ENCODE measurements at places on chromosomes 3 and 15. TPM values are rescaled to one million over a fixed set of nuclear protein-coding genes. Genes with fewer than 3 reads are reported as not detected.
A peak's percentile ranks its signal among the peaks of the same experiment; 100 is the strongest.

GRCh38 chr3:192772240-192772894 lies 45.0 kb upstream of the FGF12 start:
- ATAC-seq: no peak

- no peak for ATAC-seq
Observed at GRCh38 chr3:98793971-98794370, 30.8 kb downstream of the ST3GAL6 start.

- ATAC-seq: peak; percentile 15
Observed at GRCh38 chr3:197501496-197501878, 54.3 kb downstream of the BDH1 start.

- ATAC-seq: no peak
Observed at GRCh38 chr15:41411441-41411840, 5.5 kb upstream of the RTF1 start.

GRCh38 chr3:156619376-156619775 lies 55.0 kb upstream of the TIPARP start:
- ATAC-seq: no peak

GRCh38 chr3:58495101-58495500 lies 3.2 kb downstream of the KCTD6 start:
- ATAC-seq: no peak

- ATAC-seq: no peak
Observed at GRCh38 chr3:15606434-15606891, 4.9 kb downstream of the BTD start.

DNA sequence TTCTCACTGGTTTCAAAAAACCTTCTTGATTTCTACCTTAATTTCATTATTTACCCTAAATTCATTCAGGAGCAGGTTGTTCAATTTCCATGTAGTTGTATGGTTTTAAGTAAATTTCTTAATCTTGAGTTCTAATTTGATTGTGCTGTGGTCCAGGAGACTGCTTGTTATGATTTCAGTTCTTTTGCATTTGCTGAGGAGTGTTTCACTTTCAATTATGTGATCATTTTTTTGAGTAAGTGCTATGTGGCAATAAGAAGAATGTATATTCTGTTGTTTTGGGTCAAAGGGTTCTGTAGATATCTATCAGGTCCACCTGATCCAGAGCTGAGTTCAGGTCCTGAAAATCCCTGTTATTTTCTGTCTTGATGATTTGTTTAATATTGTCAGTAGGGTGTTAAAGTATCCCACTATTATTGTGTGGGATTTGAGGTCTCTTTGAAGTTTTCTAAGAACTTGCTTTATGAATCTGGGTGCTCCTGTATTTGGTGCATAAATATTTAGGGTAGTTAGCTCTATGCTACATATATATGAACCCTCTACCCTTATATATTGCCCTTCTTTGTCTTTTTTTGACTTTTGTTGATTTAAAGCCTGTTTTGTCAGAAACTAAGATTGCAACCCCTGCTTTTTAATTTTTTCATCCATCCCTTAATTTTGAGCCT lies 158.4 kb upstream of the TPRG1 start:
- ATAC-seq: peak; percentile 61

DNA sequence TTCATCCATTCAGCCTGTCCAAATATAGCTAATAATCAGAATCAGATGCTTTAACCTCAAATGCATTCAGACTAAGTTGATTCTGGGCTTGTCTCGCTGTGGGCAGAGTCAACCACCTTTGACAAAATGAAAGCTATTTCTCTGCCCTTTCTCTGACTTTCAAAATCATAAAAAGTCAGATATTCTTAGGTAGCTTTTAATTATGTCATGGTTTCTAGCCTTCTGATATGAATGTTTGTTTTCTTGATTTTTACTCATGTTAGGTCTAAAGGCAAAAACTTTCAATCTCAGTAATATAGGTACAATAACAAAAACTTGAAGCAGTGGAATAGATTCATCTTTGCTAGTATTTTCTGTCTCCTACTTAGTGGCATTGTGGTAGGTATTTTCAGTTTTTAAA lies 25.3 kb upstream of the C15orf61 start:
- ATAC-seq: peak; percentile 58

DNA sequence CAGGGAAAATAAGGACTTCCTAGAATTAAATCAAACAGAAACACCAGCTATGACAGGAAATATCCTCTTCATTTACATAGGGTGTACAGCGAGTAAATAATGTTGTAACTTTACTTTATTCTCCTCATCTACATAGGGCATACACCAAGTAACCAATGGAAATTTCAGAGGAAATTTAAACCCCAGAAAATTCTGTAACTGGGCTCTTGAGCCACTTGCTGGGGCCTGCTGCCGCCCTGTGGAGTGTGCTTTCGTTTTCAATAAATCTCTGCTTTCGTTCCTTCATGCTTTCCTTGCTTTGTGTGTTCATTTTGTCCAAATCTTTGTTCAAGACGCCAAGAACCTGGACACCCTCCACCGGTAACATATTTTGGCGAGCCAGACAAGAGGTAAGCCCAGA lies 990.4 kb upstream of the CADM2 start:
- ATAC-seq: no peak

- ATAC-seq: no peak
Observed at GRCh38 chr3:168952551-168952950, 711.0 kb downstream of the MECOM start.

DNA sequence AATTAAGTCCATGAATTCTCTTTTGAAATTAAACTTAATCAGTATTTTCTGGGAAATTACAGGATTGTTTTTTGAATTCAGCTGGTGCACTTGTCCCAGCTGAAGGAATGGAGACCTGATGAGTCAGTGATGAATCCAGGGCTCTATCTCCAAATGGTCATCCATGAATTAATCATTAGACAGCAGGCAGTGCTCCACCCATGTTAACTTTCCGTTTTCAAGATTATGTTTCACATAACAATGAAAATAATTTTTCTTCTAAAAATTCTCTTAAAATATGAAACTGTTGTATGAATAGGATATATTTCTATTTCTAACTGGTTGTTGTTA lies 13.9 kb upstream of the PAQR9 start:
- no peak for ATAC-seq

DNA sequence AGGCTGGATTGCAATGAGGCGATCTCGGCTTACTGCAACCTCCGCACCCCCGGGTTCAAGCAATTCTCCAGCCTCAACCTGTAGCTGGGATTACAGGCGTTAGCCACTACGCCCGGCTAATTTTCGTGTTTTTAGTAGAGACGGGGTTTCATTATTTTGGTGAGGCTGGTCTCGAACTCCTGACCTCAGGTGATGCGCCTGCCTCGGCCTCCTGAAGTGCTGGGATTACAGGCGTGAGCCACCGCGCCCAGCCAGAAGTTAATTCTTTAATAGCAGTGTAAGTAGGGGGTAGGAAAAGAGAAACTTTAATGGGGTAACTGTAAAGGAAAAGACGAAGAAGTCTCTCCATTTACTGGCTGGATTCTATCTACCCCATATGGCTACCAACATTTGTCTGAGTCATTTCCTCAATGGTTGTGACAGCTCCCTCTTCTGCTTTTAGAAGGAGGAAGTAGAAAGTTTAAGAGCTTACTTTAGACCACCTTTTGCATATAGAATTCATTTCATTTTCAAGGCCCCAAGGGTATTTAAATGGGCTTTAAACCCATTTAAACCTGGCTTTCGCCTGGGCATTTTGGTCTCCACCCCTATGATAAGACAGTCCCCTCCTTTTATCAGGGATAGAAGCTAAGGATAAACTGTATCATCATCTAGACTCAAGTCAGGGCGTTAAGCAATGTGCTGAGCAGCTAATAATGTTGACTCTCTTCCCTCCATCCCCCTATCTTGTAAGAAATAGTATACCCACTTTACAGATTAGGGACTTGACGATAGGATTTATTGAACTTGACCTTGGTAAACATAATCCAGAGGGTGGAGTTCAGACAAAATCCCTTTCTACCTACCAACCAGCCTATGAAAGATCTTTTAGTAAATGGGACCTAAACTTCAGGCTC lies 1.1 kb upstream of the CDV3 start:
- ATAC-seq: no peak

- no peak for ATAC-seq
Observed at GRCh38 chr3:123458255-123458654, 9.4 kb upstream of the ADCY5 start.

GRCh38 chr3:132720228-132720627 lies 2.0 kb downstream of the NPHP3 start:
- ATAC-seq: no peak

DNA sequence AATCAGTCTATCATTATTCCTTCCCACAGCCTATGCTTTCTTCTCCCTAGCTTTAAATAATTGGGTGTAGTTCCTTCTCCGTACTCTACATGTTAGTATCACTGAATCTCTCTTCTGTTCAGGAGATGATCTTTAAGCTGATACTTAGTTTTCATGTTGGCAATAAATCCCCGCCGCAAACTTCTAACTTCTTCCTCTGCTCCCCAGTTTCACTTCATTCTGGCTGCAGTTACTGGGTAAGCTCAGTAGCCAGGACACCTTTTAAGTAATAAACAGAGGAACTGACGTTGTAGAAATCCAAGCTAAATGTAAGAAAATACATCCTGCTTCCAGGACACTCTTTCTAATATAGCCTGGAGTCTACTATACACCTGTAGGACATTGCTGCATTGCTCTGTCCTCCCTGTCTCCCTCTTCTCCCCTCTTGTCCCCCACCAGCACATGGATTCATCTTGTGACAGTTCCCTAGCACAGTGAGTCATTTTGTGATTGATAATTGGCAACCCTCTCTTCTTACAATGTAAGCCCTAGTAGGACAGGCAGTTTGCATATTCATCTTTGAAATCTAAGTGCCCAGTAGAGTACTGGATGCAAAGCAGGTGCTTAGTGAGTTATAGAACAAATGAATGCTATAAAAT lies 598.2 kb downstream of the UNC13C start:
- no peak for ATAC-seq

- no peak for ATAC-seq
Observed at GRCh38 chr3:69090021-69090420, 5.3 kb downstream of the ARL6IP5 start.

GRCh38 chr3:194395778-194396538 lies 3.1 kb downstream of the GP5 start:
- peak; percentile 78 for ATAC-seq

GRCh38 chr3:187742351-187743171 lies 2.7 kb downstream of the BCL6 start:
- no peak for ATAC-seq

Gene PAQR5
- total RNA-seq: not detected

Gene RAB7A
- total RNA-seq: 217 TPM

Gene ATP8B4
- total RNA-seq: 20.0 TPM

Gene RLBP1
- not detected for total RNA-seq

Gene ACP3
- not detected for total RNA-seq

Gene CCDC33
- not detected for total RNA-seq

Gene MESP1
- total RNA-seq: 2.1 TPM
